ENCODE measurements at places on chromosomes 2 and 18.

DNA sequence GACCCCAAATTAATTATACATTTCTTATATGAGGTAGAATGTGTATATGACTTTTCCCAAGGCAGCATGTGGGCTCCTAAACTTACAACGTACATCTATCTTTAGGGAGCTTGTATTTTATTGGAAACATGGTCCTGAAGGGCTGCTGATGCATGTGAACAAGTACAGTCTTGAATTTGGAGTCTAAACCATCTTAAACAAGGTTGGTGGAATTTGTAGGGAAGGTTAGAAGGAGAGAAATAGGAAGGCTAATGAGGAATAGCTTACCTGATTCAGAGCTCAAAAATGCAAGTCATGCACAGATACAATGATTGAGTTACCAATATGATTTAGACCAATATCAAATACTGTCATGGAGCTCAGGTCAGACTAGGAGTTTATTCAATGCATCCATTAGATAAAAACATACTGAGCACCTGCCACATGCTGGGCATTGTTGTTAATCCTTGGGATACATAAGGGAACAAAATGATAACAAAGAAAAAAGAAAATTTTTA is 458.6 kb upstream of the ETAA1 start:
- DNase-seq = no peak

GRCh38 chr18:7383002-7383980 is 152.4 kb downstream of the LRRC30 start:
- DNase-seq = no peak

DNA sequence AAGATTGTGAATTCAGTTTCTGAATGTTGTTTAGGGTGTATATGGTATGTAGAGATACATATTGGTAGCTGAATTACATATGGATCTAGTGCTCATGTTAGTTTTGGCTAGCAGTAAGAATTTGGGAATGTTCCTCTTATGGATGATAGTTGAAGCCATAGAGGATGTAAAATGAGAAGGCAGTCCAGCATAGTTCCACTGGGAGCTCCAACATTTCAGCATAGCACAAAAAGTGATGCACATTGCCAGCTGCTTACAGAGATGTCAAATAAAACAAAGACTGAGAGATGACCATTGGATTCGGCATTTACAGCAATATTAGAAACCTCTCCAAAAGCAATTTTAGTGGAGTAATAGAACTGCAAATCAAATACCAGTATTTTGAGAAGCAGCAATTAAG is 77.4 kb downstream of the EML4 start:
- DNase-seq = no peak

DNA sequence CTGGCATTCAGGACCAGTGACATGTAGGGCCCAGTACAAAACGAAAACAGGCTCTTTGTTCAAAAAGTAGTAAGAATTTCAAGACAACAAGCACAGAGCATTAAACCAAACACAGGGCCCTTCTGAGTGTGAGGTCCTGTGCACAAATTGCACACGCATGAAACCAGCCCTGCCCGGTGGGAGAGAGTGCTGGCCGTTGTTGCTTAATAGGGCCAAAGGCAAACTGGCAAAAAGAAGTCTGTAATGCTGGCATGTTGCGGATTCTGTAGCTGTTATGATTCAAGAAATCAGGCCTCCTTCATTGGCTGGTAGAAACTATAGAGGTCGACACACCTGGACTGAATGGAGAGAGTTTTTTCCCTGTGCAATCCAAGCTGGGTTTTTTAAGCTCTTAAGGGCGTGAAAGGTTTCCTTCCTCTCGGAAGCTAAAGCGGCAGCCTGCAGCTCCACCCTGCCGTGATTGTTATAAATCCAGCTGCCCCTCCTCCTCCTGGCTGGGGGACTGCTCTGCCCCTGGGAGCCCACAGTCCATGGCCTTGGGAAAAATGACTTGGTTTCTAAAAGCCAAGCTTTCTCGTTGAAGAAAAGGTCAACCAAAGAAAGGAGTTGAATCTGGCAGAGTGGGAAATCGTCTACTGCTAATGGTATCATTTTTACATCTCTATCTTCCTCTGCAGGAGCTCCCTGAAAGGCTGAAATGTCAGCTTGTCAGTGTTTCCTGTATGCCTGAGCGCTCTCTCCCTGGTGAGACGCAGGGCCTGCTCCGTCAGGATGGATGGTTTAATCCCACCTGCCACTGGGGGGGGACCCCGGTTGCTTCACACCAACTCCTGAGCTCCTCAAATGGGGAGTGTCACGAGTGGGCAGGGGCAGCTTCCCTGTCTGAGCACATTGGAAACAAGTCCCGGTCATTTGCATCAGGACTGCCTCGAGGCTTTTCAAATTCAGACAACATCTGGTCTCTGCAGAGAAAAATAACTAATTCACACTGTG is 143.6 kb downstream of the ALPK2 start:
- no peak for DNase-seq

GRCh38 chr2:121903037-121903689 is 147.7 kb downstream of the TSN start:
- DNase-seq = no peak

GRCh38 chr2:113823716-113824595 is 65.9 kb upstream of the ACTR3 start:
- DNase-seq = no peak

DNA sequence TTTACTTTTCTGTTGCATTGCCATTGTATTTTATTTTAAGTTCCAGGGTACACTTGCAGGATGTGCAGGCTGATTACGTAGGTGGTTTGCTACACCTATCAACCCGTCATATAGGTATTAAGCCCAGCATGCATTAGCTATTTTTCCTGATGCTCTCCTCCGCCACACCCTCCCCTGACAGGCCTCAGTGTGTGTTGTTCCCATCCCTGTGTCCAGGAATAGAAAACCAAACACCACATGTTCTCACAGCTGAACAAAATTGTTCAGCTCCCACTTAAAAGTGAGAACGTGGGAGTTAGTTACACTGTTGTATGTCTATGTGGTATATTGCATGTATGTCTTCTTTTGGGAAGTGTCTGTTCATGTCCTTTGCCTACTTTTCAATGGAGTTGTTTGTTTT is 1631.7 kb downstream of the DPP10 start:
- no peak for DNase-seq

DNA sequence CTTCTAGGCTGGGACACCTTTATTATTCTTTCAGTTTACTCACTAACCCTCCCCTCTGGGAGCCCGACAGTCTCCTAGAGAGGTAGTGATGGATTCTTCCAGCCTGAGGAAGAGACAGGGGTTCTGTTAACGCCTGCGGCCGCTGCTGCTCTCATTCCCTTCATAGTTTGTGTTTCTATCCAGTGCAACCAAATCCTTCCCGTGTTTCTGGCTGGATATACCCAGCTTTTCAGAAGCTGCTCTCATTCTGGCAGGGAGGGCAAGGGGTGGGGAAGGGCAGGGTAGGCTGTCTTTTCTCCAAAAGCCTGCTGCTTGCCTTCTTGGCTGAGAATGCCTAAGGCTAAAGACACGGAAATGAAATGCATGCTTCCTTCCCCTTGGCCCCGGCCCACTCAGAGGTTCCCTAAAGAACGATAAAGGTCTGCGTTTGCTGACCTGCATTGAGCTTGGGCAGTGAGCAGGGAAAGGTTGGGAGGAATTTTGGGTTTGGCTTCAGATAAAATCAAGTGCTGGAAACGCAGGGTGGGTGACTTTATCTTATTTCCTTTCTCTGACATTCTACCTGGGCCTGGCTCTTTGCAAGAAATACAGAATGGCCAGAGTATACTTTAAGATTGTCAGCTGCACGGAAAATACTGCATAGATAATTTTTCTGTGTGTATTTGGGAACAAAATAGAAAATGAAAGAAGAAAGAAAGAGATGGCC is 390.9 kb downstream of the NBAS start:
- no peak for DNase-seq

- peak; percentile 23 for DNase-seq
These were observed 96.1 kb downstream of the UGGT1 start for GRCh38 chr2:128187032-128187654.

- DNase-seq = no peak
These were observed 81.5 kb upstream of the LDLRAD4 start for GRCh38 chr18:13136904-13137669.

DNA sequence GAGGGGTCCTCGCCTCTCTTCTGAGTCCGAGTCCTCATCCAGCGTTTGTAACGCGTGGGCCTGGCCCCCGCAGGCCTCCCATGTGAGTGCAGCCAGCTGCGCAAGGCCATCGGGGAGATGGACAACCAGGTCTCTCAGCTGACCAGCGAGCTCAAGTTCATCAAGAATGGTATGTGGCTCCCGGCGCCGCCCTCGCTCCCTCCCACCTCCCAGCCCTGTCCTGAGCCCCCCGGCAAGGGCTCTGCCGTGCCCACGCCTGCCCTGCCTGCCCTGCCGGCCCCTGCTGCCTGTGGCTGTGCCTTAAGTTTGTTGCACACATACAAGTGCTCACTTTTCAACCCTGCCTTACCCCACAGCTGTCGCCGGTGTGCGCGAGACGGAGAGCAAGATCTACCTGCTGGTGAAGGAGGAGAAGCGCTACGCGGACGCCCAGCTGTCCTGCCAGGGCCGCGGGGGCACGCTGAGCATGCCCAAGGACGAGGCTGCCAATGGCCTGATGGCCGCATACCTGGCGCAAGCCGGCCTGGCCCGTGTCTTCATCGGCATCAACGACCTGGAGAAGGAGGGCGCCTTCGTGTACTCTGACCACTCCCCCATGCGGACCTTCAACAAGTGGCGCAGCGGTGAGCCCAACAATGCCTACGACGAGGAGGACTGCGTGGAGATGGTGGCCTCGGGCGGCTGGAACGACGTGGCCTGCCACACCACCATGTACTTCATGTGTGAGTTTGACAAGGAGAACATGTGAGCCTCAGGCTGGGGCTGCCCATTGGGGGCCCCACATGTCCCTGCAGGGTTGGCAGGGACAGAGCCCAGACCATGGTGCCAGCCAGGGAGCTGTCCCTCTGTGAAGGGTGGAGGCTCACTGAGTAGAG is 14.4 kb upstream of the ALLC start:
- no peak for DNase-seq

DNA sequence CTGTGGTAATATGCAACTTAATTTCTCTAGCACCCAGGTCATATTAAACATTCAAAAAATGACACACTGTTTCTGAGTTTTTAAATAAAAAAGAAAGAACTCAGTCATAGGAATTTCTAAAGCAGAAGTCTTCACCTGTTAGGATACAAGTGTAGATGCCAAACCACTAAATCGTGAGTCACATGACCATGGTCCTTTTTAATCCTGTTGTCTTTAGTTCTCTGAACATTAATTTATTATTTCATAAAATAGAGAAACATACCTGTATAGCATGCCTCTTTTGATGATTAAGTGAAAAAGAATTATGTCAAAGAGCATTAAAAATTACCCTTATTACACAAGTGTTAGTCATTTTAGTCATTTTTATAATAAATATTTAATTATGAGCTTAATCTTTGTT is 398.8 kb downstream of the CCDC85A start:
- DNase-seq = no peak

DNA sequence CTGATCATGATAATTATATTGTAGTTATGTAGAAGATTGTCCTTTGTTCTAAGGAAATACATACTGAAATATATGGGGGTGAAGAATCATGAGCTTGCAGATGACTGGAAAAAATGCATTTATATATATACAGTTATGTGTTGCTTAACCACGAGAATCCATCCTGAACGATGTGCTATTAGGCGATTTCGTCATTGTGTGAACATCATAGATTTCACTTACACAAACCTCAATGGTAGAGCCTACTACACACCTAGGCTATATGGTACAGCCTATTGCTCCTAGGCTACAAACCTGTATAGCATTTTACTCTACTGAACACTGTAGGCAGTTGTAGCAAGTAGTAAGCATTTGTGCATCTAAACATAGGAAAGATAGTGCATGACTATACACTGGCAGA is 2.6 kb upstream of the ACAA2 start:
- no peak for DNase-seq

Data from epithelial cell of proximal tubule (primary cell).